ENCODE measurements at places on chromosomes 16 and 17. TPM values are rescaled to one million over a fixed set of nuclear protein-coding genes. Genes with fewer than 3 reads are reported as not detected.

GRCh38 chr17:12596961-12597360 is 68.7 kb upstream of the MYOCD start:
- no peaks in the 10 kb centered on the region for H3K4me1 ChIP-seq
- no peak for DNase-seq
- no peak overlapping the region for H3K4me3 ChIP-seq
- H3K27me3 ChIP-seq = no peaks in the 10 kb centered on the region

GRCh38 chr16:84379709-84380362 is 11.5 kb downstream of the ATP2C2 start:
- H3K27me3 ChIP-seq = peaks cover 3% of the 10 kb centered on the region
- H3K36me3 ChIP-seq = no peaks in the 10 kb centered on the region
- no peak overlapping the region for H3K27ac ChIP-seq
- H3K4me3 ChIP-seq = no peak overlapping the region

Gene ARRB2
- 51.1 TPM for total RNA-seq

- peaks cover 3% of the 10 kb centered on the region for H3K36me3 ChIP-seq
- no peak for DNase-seq
- H3K27ac ChIP-seq = no peak overlapping the region
- peaks cover 6% of the 10 kb centered on the region for H3K27me3 ChIP-seq
- no peaks in the 10 kb centered on the region for H3K4me1 ChIP-seq
- H3K4me3 ChIP-seq = no peak overlapping the region
Observed at GRCh38 chr16:89035669-89036570, 57.7 kb upstream of the ACSF3 start.

- H3K36me3 ChIP-seq = peaks cover 6% of the 10 kb centered on the region
- peak overlapping the region; percentile 93 for H3K27ac ChIP-seq
- peaks cover 9% of the 10 kb centered on the region for H3K27me3 ChIP-seq
- H3K4me1 ChIP-seq = peaks cover 14% of the 10 kb centered on the region
- peak overlapping the region; percentile 99 for H3K4me3 ChIP-seq
Observed at GRCh38 chr17:29760279-29761039, 137.7 kb upstream of the CORO6 start.

Gene CHST5
- total RNA-seq = 0.13 TPM

Gene ENPP7
- not detected for total RNA-seq

DNA sequence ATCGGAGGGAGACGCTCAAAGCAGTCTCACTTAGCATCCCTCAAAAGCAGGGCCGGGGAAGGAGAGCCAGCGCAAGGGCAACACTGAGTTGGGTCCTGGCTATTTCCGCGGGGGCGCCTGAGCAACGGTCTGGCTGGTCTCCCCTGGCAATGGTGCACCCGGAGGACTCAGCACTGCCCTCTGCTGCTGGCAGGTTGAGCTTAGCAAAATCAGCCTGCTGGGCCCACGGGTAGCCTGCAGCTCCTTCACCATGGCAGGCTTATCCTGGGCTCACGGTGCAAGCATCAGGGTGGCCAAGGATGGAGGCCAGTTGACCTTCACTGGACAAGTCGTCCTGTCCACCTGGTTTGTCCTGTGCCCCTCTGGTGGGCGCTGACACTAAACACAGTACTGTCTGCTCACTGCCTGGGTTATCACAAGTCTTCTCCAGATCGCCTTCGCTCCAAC is 14.4 kb upstream of the ALDH3A1 start:
- no peaks in the 10 kb centered on the region for H3K36me3 ChIP-seq
- H3K4me3 ChIP-seq = no peak overlapping the region
- peaks cover 6% of the 10 kb centered on the region for H3K27me3 ChIP-seq
- H3K27ac ChIP-seq = no peak overlapping the region

Gene FADS6
- total RNA-seq = not detected

GRCh38 chr16:11390573-11391495 is 45.6 kb downstream of the RMI2 start:
- H3K27ac ChIP-seq = no peak overlapping the region
- H3K27me3 ChIP-seq = peaks cover 9% of the 10 kb centered on the region
- DNase-seq = no peak

DNA sequence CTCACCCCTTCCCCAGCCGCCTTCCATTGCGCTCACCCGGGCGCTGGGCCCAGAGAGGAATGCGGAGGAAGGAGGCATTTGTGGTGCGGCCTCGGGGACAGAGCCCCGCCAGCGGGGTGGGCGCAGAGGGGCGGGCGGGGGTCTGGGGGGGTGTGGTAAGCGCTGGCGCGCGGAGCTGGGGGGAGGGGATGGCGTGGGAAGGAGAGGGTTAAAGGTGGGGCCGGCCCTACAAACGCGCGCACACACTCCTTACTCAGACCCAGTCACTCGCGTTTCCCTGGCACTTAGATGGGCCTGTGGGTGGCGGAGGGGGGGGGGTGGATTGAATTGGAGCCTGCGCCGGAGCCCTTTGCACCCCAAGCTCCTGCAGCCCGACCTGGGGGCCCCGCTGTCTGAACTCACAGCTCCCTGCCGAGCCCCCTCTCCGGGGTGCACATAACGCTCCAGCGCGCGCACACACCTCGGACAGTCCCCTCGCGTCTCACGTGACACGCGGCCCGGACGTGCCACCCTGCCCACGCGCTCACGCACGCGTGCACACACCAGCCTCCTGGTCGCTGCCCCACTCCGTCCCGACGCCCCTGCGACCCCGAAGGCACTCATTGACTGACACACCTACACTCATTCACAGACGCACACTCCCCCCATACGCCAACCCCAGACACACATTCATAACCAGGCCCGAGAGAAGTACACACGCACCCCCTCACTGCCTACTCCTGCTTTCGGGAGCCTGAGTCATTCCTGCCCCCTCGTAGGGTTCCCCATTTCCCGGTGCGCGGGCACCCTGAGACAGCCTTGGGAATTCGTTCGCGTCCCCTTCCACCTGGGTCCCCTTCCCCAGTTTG is 844 bp downstream of the TBKBP1 start:
- H3K27me3 ChIP-seq = peaks cover 5% of the 10 kb centered on the region
- DNase-seq = peak; percentile 37
- H3K36me3 ChIP-seq = peaks cover 17% of the 10 kb centered on the region
- H3K27ac ChIP-seq = peak overlapping the region; percentile 87

GRCh38 chr17:27762527-27763305 is 37.6 kb downstream of the NOS2 start:
- peaks cover 4% of the 10 kb centered on the region for H3K36me3 ChIP-seq
- H3K27ac ChIP-seq = peak overlapping the region; percentile 6
- no peak overlapping the region for H3K4me3 ChIP-seq
- peaks cover 7% of the 10 kb centered on the region for H3K4me1 ChIP-seq
- peak; percentile 59 for DNase-seq
- H3K27me3 ChIP-seq = peaks cover 6% of the 10 kb centered on the region

- no peak overlapping the region for H3K27ac ChIP-seq
- no peaks in the 10 kb centered on the region for H3K36me3 ChIP-seq
- H3K27me3 ChIP-seq = no peaks in the 10 kb centered on the region
Observed at GRCh38 chr17:65467156-65467555, 94.3 kb downstream of the AXIN2 start.

DNA sequence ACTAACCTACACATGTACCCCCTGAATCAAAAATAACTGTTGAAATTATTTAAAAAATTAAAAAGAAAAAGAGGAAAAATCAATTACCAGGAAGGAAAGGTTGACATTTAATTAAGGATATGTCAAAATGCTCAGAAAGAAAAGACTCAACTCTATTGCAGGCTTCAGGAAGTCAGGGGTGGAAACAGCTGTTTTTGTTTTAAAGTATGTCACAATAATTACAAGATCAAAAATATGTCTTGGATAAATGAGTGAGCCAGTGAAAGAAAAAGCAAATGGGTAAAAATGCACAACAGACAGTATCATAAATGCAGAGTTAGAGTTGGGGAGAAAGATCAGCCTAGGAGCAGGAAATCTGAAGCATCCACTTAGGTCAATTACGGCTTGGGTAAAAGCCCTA is 146.0 kb downstream of the CDH11 start:
- no peak overlapping the region for H3K4me3 ChIP-seq
- H3K27ac ChIP-seq = no peak overlapping the region
- H3K36me3 ChIP-seq = peaks cover 7% of the 10 kb centered on the region
- no peak for DNase-seq

Gene SRSF2
- 215 TPM for total RNA-seq

Gene MYL11
- 0.85 TPM for total RNA-seq

GRCh38 chr17:38613981-38614779 is 8.4 kb upstream of the SRCIN1 start:
- no peaks in the 10 kb centered on the region for H3K36me3 ChIP-seq
- H3K27ac ChIP-seq = peak overlapping the region; percentile 19
- no peak for DNase-seq
- peaks cover 8% of the 10 kb centered on the region for H3K4me1 ChIP-seq
- no peak overlapping the region for H3K4me3 ChIP-seq

DNA sequence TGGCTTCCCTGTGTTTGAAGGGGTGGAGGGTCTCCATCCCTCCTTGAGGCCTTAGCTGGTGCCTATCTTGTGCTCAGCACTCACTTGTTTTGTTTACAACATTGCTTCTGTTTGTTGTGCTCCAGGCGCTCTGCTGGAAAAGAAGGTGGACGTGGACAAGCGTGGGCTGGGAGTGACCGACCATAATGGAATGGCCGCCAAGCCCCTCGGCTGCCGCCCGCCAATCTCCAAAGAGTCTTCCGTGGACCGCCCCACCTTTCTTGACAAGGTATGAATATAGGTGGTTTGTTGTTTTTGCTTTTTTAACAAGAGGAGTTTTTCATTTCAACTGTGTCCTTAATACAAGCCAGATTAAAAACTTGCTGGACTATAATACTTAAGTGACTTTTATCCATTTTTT is 53.5 kb downstream of the TMC6 start:
- H3K4me3 ChIP-seq = no peak overlapping the region
- peaks cover 19% of the 10 kb centered on the region for H3K36me3 ChIP-seq
- H3K27me3 ChIP-seq = no peaks in the 10 kb centered on the region
- peaks cover 2% of the 10 kb centered on the region for H3K4me1 ChIP-seq
- DNase-seq = no peak

GRCh38 chr16:85491058-85491771 is 121.9 kb upstream of the GSE1 start:
- H3K27ac ChIP-seq = no peak overlapping the region
- no peaks in the 10 kb centered on the region for H3K36me3 ChIP-seq
- H3K27me3 ChIP-seq = peaks cover 8% of the 10 kb centered on the region

- H3K4me3 ChIP-seq = no peak overlapping the region
- H3K36me3 ChIP-seq = peaks cover 5% of the 10 kb centered on the region
- H3K27me3 ChIP-seq = peaks cover 5% of the 10 kb centered on the region
Observed at GRCh38 chr17:68255731-68256538, 8.1 kb downstream of the AMZ2 start.

GRCh38 chr17:29038085-29038795 is 4.7 kb upstream of the PIPOX start:
- peaks cover 9% of the 10 kb centered on the region for H3K36me3 ChIP-seq
- peaks cover 4% of the 10 kb centered on the region for H3K27me3 ChIP-seq
- no peak overlapping the region for H3K4me3 ChIP-seq
- no peak overlapping the region for H3K27ac ChIP-seq
- no peak for DNase-seq

GRCh38 chr16:56199164-56199563 is 7.9 kb downstream of the GNAO1 start:
- no peak for DNase-seq
- H3K4me1 ChIP-seq = no peaks in the 10 kb centered on the region
- H3K27ac ChIP-seq = no peak overlapping the region
- H3K4me3 ChIP-seq = no peak overlapping the region

DNA sequence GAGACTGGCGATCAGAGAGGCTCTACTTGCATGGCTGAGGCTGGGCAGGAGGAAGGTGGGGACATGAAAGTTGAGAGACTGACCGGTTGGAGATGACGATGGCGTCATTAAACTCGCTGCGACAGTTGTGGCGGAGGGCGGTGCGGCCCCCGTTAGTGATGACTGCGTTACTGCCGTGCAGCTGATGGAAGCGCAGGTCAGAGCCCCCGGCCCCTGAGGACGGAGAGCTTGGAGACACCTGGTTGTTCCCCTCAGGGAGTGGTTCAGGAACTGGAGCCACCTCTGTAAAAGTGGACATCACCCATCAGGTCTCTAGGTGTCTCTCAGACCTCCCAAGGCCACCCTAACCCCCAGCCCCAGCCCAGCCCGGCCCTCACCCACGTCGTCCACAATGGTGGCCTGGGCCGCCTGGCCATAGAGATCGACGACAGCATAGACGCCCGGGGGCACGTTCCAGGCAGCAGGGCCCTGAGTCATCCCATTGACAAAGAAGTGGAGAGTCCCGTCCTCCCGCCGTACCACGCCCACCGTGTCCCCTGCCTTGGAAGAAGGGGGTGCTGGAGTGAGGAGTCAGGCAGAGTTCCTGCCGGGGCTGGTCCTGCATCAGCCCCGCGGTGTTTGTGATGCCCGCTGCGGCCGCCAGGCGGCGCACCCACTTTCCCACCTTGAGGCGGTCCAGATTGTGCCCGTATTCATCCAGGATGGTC is 5.3 kb downstream of the NEURL4 start:
- H3K4me3 ChIP-seq = no peak overlapping the region
- peaks cover 11% of the 10 kb centered on the region for H3K4me1 ChIP-seq
- no peak overlapping the region for H3K27ac ChIP-seq
- H3K27me3 ChIP-seq = peaks cover 13% of the 10 kb centered on the region
- DNase-seq = peak; percentile 82

- no peaks in the 10 kb centered on the region for H3K36me3 ChIP-seq
- H3K27me3 ChIP-seq = peaks cover 15% of the 10 kb centered on the region
- peak; percentile 54 for DNase-seq
- no peaks in the 10 kb centered on the region for H3K4me1 ChIP-seq
- no peak overlapping the region for H3K4me3 ChIP-seq
Observed at GRCh38 chr16:88685156-88686061, 898 bp downstream of the SNAI3 start.

GRCh38 chr17:45993962-45994627 is 5.0 kb upstream of the STH start:
- DNase-seq = no peak
- no peaks in the 10 kb centered on the region for H3K4me1 ChIP-seq
- peaks cover 1% of the 10 kb centered on the region for H3K27me3 ChIP-seq
- no peak overlapping the region for H3K27ac ChIP-seq

DNA sequence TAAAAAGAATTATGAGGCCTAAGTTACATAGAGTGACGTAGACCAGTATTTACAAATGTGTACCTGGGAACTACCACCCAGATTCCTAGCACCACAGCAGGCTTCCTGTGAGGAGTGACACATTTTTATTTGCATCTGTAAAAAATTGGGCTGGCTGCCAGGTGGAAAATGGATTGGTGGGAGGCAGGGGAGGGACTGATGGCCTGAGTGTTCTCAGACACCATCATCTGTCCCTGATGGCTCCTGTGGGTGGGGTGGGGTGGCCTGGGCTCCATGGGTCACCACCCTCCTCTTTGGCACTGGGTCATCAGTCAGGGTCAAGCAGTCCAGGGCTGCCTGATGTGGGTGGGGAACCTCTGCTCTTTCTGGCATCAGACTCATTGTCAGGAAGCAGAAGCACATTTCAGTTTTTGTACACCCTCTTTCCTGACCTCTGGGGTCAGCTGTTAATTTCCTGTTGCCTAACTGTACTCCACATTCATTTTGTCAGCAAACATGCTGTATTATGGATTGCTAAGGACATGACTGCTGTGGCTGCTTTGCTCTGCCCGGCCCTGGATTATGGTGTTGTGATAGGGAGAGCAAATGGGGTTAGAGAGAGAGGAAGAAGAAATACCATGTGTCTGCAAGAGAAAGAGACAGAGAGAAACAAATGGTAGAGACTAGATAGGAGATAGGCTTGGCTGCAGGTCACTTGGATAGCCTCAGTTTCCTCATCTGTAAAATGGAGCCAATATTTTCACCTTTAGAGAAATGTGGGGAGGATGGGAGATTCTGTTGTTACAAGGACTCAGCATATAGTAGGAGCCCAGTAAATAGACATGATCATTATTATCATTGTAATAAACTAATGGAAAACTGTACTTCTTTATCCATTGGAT is 11.6 kb upstream of the MFAP4 start:
- H3K36me3 ChIP-seq = no peaks in the 10 kb centered on the region
- H3K27me3 ChIP-seq = peaks cover 3% of the 10 kb centered on the region
- H3K4me1 ChIP-seq = peaks cover 3% of the 10 kb centered on the region
- no peak for DNase-seq
- no peak overlapping the region for H3K4me3 ChIP-seq

Gene P2RX1
- not detected for total RNA-seq

Gene FAM20A
- total RNA-seq = 0.44 TPM

Gene LHX1
- total RNA-seq = 4.5 TPM

Measured in endothelial cell (in vitro differentiated cells).